ENCODE measurements at places on chromosomes 12 and 14. TPM values are rescaled to one million over a fixed set of nuclear protein-coding genes. Genes with fewer than 3 reads are reported as not detected.

GRCh38 chr12:64170024-64170423 lies 52.1 kb downstream of the KICS2 start:
- no peak for DNase-seq

DNA sequence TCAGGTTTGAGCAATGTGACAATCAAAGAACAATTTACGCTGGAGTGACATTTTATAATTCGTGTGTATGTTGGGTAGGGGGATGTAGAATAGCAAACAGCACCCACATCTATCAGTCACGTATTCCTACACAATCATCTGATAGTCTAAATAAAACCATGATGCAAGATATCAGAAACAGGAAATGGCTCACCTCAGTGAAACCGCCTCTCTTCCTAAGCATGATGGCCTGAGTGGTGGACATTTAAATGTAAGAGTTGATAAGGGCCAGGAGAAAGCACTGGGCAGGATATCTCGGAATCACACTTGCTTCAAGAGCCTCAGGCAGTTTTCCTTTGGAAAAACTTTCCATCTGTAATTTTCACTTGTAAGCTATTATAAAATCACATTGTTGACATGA lies 128.2 kb downstream of the GRIP1 start:
- no peak for DNase-seq

Gene CCDC60
- total RNA-seq: not detected

Gene PRPF40B
- 16.0 TPM for total RNA-seq

DNA sequence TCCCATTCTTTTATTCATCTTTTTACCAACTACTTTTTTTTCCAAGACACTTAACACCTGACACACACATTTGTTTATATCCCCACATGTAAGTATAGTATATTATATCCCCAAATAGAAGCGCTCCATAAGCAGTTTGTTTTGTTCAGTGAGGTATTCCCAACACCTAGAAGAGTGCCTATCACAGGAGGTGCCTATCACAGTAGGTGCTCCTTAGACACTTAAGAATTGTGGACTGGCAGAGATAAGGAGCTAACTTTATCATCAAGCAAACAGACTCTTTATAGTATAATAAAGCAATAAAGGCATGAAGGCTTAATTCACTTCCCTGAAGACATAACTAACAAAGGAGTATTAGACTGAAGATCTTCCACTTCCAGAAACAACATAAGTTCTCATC lies 29.1 kb downstream of the OSBPL8 start:
- no peak for DNase-seq

Gene GIT2
- total RNA-seq: 26.8 TPM

Gene RNASE2
- 4.1 TPM for total RNA-seq

Measured in right atrium auricular region (tissue), 2 donors.